ENCODE measurements at places on chromosomes 1 and 21.

GRCh38 chr21:14722841-14723483 is 176.8 kb upstream of the SAMSN1 start:
- DNase-seq, result no peak

DNA sequence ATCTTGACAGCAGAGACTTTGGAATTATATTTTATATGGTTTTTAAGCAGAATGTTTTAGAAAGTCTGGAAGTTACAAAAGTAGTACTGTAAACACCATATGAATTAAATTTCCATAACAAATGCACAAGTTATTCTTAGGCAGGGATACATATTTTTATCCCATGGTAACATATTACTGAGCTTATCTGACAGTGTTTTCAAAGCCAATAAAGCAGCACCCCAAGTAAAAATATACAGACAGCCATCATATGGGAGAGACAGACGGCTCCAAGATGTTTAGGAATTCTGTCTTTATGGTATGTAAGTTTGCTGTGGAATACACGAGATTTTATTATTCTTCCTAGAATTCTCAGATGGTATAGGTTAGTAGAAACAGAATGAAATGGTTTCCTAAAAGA is 12.0 kb upstream of the GNG4 start:
- no peak for DNase-seq

DNA sequence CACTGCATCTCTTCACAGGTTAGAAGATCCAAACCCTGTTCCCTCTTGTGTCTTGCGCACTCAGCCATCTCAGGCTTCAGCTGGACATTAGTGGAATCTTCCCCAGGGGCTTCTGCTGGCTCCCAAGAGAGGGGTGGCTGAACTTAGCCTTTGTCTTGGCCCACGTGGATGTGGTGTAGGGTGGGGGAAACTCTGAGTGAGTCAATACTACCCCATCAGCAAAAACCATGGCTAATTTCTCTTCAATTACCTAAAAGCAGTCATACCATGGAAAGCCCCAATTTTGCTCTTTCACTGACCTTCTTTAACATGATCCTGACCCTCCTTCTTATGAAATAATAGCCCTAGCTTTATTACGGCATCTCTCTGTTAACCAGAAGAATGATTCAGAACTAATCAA is 72.5 kb upstream of the RAB3GAP2 start:
- no peak for DNase-seq

GRCh38 chr1:155537193-155537592 is 25.4 kb downstream of the ASH1L start:
- DNase-seq, result no peak

DNA sequence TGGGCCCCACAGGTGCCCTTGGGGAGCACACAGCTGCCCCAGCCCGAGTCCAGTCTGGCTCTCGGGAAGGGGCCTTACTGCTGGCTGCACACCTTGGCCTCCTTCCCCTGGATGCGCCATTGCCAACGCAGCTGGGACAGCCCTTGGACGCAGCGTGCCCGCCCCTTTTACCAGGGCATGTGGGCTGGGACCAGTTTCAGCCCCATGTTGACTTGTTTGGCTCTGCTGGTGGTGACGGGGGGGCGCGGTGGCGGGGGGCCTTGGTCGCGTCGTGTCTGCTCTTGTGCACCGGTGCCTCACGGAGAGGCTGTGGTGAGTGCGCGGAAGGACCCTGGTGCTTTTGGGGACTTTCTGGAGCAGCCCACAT is 19.6 kb downstream of the SKI start:
- DNase-seq, result no peak

DNA sequence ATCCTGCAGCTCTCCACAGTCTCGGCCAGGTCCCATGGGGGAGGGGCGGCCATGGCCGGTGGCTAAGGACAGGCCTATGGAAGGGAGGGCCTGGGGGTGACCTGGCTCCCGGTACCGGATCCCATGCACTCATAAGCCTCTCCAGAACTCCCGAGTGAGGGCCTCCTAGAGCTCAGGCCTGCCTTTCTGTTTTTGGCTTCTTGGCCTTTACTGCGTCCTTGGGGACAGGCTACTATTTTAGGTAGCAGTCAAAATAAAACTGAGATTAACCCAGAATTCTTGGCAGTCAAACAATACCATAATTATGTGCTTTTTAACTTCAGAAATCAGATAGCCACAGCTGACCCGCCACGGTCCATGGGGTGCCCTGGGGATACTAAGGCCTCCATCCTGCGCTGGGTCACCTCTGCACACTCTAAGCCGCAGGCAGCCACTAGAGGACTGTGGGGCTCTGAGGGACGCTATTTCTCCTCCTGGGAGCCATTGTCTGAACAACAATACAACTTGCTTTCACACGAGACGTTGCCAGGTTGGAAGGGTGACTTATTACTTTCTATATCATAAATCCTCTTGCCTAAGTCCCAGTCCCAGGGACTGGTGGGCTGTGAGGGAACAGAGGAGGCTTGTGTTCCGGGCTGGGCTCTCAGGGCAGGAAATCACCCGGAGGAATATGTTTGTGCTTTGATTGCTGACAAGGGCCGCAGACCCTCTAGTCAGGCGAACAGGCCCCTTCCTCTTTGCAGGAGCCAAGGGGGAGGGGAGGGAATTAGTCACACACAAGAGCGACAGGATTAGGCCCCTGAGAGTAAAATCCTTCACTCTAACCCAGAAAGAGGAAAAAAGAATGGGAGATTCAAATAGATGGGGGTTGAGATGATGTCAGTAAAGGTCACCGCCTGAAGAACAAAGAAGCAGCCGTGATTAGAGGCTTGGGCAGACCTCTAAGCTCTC is 40.7 kb upstream of the BCAR3 start:
- DNase-seq, result no peak

DNA sequence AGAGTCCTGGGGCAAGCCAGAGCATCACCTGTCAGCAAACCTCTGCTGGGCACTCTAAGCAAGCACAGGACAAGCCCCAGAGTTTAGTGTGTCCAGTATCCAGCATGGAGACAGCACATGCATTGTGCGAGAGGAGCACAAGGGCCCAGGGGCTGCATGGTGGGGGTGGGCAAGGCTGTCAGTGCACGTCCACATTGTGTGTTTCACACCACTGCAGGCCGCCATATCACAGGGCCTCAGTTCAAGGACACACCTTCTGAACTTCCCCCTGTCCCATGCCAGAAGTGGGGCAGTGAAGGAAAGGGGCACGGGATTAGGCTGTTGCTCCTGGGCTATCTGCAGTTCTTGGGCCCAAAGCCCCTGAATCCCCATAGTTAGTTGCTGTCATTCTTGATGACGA is 782 bp upstream of the TSTD1 start:
- DNase-seq, result no peak

- no peak for DNase-seq
These were observed 9.1 kb downstream of the CFAP410 start for GRCh38 chr21:44329971-44330681.

DNA sequence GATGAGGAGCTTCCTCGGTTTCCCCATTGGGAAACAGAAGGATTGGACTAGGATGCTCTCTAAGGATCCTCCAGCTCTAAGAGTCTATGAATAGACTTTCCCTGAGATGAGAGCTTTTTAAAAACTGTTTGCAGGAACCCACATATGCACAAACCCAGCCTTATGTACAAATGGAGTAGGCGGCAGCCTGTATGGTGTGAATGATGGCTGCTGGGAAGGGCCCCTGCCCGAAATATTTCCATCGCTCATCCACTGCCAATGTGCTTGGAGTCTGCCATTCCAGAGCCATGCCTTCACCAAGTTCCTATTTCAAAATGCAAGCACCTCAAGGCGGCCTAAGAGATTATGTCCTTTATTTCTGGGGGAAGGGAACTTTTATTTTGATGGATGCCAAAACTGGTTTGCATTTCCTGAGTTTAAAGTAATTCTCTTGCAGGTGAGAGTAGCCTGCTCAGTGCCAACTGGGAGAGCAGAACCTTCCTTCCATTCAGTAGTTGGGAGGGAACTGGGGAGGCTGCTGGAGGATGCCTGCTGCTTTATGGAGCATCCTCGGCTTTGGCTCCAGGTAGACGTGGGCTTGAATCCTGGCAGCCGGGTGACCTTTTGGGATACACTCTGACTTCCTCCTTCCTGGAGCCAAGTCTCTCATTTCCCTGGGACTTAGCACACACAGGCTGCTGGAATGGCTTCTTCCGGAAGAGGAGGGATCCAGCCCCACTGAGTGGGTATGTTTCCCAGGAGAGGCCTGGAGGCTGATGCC is 165.9 kb downstream of the ACTL8 start:
- DNase-seq, result no peak

DNA sequence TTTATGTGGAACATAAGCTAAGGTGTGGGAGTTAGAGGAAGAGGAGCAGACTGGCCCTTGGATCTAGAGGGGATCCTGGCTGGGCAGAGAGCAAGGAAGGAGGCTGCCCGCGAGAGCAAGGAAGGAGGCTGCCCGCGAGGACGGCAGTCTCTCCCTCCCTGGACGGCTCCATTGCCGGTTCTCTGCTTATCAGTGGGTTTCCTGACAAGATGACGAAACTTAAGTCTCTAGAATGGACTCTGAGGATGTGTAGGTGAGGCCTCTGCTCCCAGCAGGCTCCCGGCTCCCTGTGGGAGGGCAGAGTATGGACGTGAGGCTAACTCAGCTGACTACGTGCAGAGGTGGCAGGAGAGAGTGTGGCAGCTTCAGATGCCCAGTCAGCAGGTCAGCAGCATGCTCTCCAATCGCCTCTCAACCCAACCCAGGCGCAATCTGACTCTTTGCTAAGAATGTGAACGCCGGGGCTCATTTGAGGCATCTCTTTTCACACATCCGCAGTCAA is 6.1 kb downstream of the MYBPHL start:
- no peak for DNase-seq

GRCh38 chr1:185238447-185238846 is 78.6 kb downstream of the IVNS1ABP start:
- no peak for DNase-seq

- DNase-seq, result no peak
These were observed 740 bp downstream of the ZNF691 start for GRCh38 chr1:42847111-42847595.

GRCh38 chr1:70112838-70113237 is 92.5 kb downstream of the LRRC40 start:
- no peak for DNase-seq

- peak; percentile 2 for DNase-seq
These were observed 567.6 kb downstream of the MRPL39 start for GRCh38 chr21:25039461-25040380.

DNA sequence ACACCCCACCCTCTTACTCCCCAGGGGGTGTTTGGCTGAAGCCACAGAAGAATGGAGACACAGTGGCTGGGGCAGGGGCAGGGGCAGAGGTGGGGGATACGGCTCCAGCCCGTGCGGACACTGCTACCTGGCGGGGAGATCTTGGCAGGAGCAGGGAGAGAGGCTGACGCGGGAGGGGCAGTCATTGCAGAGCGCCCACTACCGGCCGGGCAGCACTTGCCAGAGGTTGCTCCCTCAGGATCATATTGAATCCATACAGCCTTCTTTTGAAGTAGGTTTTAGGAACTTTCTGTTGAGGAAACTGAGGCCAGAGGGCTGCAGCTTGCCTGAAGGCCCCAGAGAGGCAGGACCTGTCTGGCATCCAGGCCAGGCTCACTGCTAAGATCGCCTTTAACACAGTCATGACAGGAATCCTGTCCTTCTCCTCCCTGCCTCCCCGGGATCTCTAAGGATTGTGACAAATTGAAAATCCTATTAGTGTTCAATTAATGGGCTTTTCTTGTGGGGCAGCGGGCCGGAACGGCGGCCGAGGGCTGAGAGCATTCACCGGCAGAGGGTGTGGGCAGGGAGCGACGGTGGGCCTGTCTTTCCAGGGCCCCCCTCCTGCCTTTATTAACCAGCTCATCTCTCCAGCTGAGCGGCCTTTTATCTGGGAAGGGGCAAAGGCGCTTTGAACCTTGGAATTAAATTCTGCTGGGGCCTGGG is 65.5 kb upstream of the WNT4 start:
- DNase-seq, result no peak

DNA sequence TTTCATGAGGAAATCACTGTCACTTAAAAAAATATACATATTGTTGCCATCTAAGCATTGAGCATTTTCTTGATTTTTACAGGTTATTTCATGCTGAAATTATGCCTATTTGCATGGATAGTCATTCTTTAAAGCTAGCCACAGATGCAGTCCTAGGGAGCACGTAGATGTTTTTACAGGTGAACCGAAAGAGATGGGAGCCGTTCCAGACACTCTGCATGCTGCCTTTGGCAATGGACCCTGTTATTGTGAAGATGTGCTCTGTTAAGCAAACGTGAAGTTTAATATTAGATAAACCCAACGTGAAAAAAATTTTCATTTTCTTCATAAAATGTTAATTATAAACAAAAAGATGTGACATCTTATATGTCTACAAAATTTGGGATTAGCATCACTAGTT is 7.1 kb downstream of the PROX1 start:
- DNase-seq, result no peak
